Fibroblast of pulmonary artery (primary cell): ENCODE measurements at places on chromosomes 11 and 22.

- peak; percentile 36 for DNase-seq
Measured at GRCh38 chr11:12765428-12765827, 91.2 kb downstream of the TEAD1 start.

DNA sequence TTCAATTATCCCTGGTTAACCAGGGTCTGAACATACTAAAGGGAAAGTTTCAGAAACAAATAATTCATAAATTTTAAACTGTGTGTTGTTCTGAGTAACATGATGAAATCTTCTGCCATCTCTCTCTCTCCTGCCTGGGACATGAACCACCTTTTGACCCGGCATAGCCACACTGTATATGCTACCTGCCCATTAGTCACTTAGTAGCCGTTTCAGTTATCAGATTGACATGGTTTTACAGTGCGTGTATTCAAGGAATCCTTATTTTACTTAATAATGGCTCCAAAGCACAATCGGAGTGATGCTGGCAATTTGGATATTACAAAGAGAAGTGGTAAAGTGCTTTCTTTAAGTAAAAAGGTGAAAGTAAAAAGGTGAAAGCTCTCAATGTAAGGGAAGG lies 227.1 kb upstream of the CCDC179 start:
- DNase-seq, result no peak

GRCh38 chr11:45233121-45233803 lies 52.9 kb downstream of the SYT13 start:
- DNase-seq, result peak; percentile 66

- peak; percentile 8 for DNase-seq
Measured at GRCh38 chr11:102664001-102664752, 39.0 kb upstream of the MMP20 start.

GRCh38 chr11:95512682-95513081 lies 276.9 kb downstream of the FAM76B start:
- peak; percentile 88 for DNase-seq

DNA sequence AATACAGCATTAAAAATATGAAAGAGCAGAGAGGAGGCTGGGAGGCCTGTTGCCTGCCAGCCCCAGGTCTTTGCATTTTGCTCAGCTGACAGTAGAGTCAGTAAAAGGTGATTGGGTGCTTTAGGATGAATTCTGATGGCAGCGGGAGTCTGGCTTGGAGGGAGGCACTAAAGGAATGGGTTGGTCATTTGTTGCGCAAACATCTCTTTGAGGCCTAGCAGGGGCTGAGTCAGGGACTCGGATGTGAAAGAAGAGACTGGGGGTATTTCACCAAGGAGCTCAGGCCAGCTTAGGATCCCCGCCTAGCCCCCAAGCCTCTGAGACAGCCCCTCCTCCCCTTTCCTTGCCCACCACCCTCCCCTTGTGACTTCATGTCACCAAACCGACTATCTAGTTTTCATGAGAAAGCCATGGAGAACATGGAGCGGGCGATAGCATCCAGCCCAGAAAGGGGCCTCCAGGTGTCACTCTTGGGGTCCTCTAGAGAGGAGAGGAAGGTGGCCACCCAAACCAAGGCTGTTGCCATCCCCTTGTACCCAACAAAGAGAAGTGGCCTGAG lies 9.7 kb downstream of the DGKZ start:
- DNase-seq, result peak; percentile 69

DNA sequence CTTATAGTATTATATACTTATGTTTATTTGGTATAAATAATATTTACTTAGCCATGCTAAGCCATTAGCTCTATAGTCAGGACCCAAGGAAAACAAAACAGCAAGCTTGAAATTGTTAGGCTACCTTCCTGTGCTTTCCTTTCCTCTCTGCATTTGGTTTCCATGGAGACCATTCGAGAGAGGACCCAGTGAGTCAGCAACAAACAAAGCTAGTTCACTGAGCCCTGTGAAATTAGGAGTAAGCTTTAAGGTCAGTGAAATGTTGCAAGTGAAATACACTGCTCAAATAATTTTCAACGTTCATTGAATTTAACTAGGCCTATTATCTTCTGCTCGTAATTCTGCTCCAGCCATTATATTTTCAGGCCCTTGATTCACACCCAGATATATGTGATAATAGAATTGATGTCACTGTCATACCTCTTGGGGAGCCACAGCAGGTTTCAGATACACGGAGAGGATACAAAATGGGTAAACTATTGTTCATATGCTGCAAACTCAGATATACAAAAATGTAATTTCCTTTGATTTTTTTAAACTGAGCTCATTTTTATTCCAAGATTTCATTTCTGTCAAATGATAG lies 9.1 kb upstream of the OR10D3 start:
- peak; percentile 89 for DNase-seq

GRCh38 chr11:102794382-102794781 lies 3.6 kb downstream of the MMP1 start:
- DNase-seq, result peak; percentile 42

DNA sequence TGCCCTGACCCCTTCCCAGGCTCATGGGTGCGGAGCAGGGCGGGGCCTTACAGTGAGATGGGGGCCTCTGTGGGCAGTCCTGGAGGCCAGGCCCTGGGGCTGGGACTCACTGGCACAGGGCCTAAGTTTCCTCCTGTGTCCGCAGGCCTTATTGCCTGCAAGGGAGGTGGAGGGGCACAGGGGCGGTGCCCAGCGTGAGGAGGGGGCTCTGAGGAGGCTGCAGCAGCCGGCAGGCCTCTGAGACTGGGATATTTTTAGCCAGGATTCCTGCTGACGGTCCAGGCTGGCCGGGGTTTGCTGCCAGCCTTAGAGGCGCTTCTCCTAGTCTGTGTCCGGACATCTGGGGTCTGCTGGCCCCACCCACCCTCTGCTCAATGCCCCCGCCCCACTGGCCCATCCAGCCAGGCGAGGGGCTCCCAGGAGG lies 5.7 kb upstream of the RTN4R start:
- DNase-seq, result no peak

GRCh38 chr11:2444821-2445745 lies at the start of gene KCNQ1:
Gene KCNQ1, plus strand, starts transcription at chr11:2445008. Its CDS starts 91 bp downstream, at chr11:2445099.
- no peak for DNase-seq
